ENCODE measurements at places on chromosomes 2 and 18.

- no peak for DNase-seq
Observed at GRCh38 chr18:8763611-8764010, 58.3 kb downstream of the MTCL1 start.

- DNase-seq, result no peak
Observed at GRCh38 chr18:55552526-55553189, 35.3 kb downstream of the TCF4 start.

DNA sequence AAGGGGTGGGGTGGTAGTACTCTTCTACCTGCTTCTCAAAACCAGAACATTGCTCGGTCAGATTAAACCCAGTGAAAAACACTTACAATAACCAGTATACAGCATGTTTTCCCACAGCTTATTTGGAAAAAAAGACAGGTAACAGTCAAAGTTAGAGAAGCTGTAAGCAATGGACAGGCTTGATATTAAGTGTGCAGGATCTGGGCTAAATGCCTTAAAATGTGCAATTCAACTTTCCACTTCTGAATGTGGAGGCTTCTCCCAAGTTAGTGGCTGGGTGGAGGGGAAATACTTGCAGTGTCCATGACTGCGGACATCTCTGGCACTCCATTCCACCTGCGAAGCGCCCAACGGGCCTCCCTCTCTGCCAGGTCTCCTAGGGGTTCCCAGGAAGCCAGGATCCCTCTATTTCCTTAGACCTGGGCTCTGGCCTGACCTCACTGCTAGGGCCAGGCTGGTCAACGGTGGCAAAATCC, 5.3 kb downstream of the ZEB2 start:
- DNase-seq, result peak; percentile 51

DNA sequence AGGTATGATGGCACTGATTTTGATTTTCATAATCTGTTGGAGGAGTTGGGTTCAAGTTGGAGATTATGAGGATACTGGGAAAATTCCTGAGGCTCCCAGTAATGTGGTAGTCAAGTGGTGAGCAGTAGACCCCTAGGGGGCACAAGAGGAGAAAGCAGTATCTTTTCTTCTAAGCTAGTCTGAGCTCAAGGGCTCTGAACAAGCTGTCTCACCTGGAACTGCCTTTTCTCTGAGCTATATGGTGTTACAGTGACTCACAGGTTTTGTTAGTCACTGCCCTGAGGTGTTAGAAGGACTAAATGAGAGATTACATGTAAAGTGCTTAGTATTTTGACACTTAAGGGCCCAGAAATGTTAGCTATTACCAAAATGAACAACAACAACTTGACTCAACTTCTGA, 42.2 kb downstream of the CD302 start:
- peak; percentile 36 for DNase-seq

DNA sequence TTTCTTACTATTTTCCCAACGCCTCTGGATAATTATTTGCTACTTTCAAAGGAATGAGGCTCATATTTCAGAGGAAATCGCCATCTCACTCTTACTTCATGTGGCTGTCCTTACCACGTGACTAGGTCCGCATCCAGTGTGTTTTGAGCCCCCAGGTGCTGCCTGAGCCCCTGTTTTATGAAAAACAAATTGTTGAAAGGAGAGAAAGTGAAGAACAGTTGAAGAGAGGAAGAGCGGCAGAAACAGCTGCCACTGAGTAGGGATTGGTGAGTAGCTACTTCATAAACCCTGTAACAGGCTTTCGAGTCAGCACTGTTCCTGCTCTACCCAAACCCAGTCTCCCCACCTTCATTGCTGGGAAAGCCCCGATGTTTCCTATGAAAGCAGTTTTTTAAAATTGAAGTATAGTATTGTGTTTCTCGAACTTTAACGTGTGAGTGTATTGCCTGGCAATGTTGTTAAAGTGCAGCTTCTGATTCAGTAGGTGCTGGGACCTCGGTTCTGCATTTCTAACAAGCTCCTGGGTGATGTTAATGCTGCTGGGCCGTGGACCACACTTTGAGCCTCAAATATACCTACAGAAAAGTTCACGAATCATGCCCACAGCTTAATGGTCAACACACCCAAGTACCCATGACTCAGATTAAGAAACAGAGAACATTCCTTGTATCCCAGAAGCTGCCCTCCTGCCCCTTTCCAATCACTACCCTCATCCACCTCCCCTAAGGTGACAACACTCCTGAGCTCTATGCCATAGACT, 39.7 kb downstream of the TMEM177 start:
- no peak for DNase-seq

DNA sequence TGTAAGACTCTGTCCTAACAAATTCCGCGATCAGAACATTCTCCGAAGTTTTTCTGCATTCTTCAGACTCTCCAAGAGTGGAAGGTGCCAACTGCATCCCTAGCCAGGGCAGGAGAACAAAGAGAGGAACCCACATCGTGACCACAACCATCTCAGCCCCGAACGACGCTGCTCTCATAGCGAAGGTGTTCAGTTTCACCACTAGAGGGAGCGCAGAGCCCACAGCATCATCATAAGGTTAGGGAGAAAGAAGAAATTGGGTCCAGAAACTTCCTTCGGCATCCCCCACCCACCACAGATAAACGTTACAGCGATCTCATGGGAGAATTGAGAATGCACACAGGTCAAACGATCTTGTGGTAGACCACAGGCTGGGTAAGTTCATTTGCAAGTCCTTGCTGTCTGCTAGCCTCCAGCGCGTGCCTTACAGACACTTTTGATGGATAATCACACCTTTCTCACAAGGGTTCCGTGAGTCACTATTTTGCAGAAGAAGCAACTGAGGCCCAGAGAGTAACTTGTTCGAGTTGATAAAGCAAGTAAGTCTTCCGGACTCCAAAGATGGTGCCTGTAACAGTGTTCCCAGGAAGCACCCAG, 53.7 kb upstream of the ARL4C start:
- DNase-seq, result peak; percentile 84

DNA sequence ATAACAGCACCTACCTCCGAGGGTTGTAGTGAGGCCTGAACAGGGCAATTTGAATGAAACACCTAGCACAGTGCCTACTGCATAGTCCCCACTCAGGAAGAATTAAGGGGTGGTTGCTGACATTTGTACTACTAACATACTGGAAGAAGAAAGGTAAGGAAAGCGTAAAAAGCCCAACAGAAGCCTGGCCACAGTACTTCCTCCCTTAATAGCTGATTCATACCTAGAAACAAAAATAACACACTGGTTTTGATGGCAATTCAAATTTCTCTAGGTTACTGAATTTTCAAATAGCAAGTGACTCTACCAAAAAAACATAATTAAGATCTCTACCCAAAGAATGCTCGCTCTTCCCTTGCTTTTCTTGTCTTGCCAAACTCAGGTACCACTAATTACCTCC, 16.2 kb downstream of the SUCLG1 start:
- DNase-seq, result peak; percentile 7

DNA sequence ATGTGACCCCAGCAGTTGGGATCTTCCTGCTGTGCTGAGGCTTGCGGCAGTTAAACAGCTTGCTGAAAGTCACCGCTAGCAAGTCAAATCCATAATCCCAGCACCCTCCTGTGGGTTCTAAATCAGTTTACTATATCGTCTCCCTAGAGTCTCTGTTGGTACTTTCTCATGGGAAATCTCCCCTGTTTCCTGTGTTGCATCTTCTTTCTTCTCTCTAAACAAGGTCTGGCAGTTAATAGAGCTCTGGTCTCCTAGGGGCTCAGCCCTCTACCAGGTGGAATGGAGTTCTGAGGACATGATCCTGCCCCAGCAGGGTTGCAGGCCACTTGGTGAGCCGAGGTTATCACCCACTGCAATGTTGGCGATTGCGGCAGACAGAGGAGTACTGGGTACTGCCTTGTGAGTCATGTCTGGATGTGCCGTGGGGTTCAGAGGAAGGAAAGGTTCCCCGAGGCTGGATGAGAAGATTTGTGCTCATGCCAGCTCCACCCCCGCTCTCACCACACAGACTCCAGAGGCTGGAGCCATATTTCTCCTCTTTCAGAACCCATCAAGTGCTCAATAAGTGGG, 59.4 kb upstream of the SIX2 start:
- DNase-seq, result no peak
